ENCODE measurements at places on chromosomes 2 and 18.
A peak's percentile ranks its signal among the peaks of the same experiment; 100 is the strongest.

DNA sequence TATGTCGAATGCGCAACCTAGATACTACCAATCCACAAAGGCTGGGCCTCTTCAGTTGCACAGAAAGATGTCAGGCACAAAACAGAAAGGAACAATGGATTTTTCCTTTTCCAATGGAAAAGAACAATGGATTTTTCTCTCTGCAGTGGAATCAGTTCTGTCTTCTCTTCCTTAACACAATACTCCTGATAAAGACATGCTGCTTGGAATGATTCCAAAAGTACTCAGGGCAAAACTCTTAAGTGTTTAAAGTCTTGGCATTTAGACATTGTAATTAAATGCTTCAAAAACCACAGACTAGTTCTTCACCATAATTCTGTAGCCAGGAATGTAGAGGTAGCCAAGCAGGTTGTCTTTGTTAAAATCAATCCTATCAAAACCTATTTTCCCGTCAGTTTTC is 46.7 kb upstream of the FLACC1 start:
- DNase-seq, result peak; percentile 43

GRCh38 chr2:17899871-17900270 is 21.4 kb downstream of the KCNS3 start:
- no peak for DNase-seq

GRCh38 chr2:26100384-26100783 is 66.5 kb downstream of the RAB10 start:
- DNase-seq, result no peak

GRCh38 chr2:85577063-85577385 is 362 bp upstream of the VAMP8 start:
- no peak for DNase-seq
